ENCODE measurements at places on chromosomes 6 and 20.

DNA sequence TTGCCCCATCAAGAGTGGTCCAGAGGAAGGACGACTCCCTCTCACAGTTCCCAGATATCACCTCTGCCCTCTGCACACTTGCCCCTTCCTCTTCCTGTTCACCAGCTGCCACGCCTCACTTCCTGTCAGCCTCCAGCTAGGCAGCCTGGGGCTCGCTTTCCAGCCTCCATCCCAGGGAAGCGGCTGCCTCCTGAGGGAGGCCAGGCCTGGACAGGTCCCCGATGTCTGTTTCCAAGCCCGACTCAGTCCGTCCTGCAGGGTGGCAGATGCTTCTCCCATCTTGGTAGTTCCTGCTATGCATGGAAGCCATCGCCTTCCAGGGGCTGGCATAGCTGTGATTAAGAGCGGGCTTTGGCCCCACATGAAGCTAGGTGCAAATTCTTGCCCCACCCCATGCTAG, 233.5 kb upstream of the PMEPA1 start:
- DNase-seq, result no peak

- no peak for DNase-seq
Observed at GRCh38 chr6:43428874-43429273, 1.5 kb downstream of the ABCC10 start.

DNA sequence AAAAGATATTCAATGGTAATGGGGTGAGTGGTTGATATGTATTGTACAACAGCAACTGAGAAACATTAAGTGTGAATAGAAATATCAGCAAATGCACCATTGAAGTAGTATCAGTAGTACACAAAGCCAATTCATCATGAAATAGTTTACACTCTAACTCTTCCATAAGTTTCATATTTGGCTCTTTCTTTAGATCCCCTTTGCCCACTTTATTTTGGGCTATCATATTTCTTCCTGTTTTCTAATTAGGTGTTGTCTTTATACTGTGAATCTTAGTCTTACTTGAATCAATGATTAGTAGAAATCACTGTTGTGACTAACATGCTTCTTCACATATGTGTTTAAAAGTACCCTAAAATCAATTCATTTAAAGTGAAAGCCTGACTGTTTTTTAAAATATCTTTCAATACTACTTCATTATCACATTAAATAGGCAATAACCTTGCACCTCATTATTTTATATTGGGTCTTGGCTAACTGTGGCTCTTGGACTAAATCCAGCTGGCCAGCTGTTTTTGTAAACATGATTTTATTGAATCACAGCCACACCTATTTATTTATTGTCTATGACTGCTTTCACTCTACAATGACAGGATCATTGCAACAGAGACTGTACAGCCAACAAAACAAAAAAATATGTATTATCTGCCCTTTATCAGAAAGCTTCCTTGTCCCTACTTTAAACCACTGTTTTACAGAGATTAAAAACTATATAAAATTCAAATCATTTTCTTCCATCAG, 38.9 kb downstream of the EYS start:
- no peak for DNase-seq

- DNase-seq, result no peak
Observed at GRCh38 chr20:51467956-51468626, 74.4 kb downstream of the NFATC2 start.

DNA sequence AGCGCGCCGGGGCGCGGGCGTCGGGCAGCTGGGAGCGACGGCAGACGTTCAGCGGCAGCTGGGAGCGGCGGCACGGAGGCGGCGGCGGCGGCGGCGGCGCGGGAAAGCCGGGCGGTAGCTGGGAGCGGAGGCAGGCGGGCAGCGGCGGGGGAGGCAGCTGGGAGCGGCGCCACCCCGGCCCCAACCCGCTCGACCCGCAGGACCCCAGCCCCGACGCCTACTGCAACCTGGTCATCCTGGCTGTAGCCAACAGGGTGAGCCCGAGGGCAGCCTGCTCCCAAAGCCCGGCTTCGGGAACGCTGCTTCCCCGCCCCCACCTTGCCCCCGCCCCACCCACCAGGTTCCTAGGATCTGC, 8.9 kb downstream of the CCM2L start:
- no peak for DNase-seq

GRCh38 chr20:44273231-44274215, 26.4 kb downstream of the GDAP1L1 start:
- DNase-seq, result no peak
